ENCODE measurements at places on chromosomes 11 and 22. TPM values are rescaled to one million over a fixed set of nuclear protein-coding genes. Genes with fewer than 3 reads are reported as not detected.

DNA sequence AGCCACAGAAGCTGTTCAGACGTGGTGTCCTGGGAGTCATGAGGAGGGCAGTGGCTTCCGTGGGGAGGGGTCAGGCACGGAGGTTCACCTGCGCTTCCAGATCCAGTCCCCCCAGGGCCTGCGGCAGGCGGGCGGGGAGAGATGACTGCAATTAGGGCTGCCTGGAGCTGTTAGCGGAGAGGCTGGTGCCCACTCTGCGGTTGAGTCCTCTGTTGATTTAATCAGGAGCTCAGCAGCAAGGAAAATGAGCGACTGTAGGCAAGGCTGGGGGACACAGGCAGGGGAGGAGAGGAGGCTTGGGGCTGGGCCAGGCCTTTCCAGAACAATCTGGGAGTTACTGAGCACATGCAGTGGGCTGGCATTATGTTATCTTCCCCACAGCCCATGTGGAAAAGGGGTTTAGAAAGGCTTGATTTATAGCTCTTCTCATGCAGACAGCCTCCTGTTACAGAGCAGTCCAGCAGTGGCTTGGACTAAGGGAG lies 13.1 kb downstream of the PLCB3 start:
- H3K27ac ChIP-seq, result no peak overlapping the region
- H3K4me1 ChIP-seq, result peaks cover 21% of the 10 kb centered on the region
- peaks cover 57% of the 10 kb centered on the region for H3K36me3 ChIP-seq
- H3K4me3 ChIP-seq, result no peak overlapping the region

DNA sequence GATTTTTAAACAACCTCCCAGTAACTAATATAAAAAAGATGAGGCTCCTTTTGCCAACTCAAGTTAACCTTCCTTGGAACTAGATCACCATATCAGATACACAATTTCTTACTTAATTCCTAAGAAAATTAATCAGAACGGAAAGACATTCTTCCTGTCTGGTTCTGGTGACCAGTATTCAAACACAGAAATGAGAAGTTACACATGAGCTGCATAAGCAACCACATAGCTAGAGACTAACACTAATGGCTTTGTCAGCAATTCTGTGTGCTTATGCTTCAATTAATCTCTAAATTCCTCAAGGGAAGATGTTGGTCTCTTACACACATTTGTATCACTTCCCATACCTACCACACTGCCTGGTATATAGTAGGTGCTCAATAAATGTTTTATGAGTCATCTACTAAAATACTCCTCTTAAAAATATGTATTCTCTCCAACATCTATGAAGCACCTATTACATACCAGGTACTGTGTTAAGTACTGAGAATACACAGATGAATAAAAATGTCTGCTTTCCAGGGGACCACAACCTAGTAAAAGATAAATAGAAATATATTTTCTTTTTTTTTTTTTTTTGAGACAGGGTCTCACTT lies 54.5 kb downstream of the GAB2 start:
- DNase-seq, result no peak
- no peak overlapping the region for H3K4me3 ChIP-seq
- H3K27ac ChIP-seq, result no peak overlapping the region
- H3K27me3 ChIP-seq, result no peaks in the 10 kb centered on the region
- peaks cover 9% of the 10 kb centered on the region for H3K4me1 ChIP-seq
- no peaks in the 10 kb centered on the region for H3K36me3 ChIP-seq

DNA sequence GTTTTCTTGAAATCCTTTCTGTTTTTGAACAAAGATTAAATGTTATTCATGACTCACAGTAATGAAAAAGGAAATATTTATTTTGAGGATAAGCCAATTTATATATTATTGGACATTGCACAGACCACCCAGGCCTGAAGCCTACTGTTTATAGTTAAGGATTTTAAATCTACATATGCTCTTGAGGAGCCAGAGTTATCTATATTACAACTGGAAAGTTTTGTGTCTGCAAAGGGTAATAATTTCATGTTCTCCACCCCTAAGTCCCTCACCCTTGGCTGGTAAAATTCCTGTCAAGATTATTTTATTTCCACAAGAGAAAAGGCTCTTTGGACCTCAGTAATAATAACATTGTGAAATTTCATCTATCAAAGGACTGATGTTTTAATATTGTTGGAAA lies 228.2 kb downstream of the TMEM135 start:
- H3K27me3 ChIP-seq, result no peaks in the 10 kb centered on the region
- no peak for DNase-seq
- no peak overlapping the region for H3K4me3 ChIP-seq

DNA sequence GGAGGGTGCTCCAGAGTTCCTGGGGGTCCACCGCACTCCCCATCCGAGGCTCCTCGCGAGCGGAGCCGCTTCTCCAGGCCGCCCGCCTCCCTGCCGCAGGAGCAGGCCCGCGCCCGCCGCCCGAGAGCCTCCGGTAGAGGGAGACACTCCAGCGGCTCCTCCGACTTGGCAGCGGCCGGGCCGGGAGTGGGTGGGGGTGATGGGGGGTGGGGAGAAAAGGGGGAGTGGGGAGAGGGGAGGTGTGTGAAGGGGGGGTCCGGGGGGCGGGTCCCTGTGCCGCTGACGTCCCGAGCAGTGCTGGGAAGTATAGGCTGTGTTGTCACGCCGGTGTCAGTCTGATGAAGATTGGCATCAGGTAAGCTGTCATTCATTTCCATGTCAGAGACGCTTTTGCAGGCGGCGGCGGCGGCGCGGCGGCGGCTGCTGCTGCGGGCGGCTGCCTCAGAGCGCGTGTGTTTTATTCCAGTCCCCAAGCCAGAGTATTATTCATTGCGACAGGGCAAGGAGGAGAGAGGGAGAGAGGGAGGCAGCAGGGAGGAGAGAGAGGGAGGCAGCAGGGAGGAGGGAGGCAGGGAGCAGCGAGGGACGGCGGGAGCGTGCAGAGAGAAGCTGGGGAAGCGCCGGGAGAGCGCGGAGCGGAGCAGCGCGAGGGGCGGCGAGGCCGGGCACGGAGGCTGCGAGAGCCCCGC lies at the start of gene PKNOX2:
Gene PKNOX2 (plus strand): TSS at position 330 of the 689 bp plus-strand sequence. CDS start 186,555 bp downstream, outside the sequence.
- no peaks in the 10 kb centered on the region for H3K36me3 ChIP-seq
- H3K4me1 ChIP-seq, result peaks cover 54% of the 10 kb centered on the region
- H3K27me3 ChIP-seq, result no peaks in the 10 kb centered on the region

DNA sequence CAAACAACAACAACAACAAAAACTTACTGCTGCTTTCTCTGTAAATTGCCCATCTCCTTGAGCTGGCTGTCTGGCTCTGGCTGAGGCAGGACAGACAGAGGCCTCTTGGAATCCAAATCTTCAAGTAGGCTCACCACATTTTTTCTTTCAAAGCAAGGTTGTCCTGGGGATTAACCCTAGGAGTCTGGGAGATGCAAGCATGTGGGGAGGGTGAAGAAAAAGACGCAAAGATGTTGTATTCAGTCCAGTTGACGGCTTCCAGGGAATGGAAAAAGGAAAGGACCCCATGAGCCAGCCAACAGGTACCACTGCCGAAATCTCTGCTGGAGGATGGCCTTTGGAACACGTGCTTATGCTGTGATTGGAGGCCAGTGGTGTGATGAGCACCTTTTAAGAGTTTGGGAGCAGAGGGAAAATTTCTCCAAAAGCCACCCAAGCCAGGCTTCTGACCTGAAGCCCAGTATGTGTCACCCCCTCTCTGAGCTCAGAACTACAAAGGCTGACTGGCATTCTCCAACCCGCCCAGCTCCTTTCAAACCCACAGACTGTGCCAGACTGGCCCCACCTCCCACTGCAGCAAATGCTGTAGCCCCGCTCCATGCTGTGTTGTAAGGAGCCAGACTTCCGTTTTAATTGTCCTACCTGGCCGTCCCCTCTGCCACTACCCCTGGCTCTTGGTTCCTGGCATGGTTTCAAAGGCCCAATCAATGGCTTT lies 10.8 kb downstream of the BLID start:
- no peaks in the 10 kb centered on the region for H3K27me3 ChIP-seq
- H3K36me3 ChIP-seq, result no peaks in the 10 kb centered on the region
- no peak for DNase-seq
- H3K4me3 ChIP-seq, result no peak overlapping the region

- H3K36me3 ChIP-seq, result no peaks in the 10 kb centered on the region
- no peaks in the 10 kb centered on the region for H3K27me3 ChIP-seq
- no peak overlapping the region for H3K4me3 ChIP-seq
These were observed 1862.9 kb upstream of the RAG2 start for GRCh38 chr11:38460896-38461295.

DNA sequence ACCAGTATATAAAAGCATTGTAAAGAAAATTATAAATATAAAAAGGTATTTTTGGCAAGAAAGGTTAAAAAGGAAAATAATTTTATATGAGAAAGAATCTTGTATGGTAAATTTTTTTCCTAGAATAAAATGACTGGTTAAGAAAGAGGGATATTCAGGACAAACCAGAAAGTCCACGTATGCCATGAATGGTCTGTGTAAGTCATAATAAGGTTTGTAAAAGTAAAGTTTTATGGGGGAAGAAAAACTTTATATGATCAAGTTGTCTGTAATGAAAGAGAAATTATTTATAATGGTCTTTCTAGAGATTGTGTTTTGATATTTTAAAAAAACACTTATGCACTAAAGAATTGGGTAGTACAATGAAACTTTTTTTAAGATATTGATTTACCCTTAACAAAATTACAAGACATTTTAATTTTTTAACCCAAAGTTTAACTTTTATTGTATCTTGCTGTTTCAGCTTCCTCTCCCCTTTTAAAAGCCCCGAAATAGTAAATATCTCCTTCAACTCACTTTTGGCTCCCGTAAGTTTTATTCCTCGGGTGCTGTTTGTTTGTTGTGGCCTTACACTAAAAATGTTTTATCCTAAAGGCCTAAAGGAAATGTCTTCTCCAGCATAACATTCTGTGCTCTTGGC lies 47.7 kb downstream of the AMOTL1 start:
- no peak overlapping the region for H3K27ac ChIP-seq
- no peaks in the 10 kb centered on the region for H3K27me3 ChIP-seq
- H3K4me3 ChIP-seq, result no peak overlapping the region
- H3K36me3 ChIP-seq, result peaks cover 5% of the 10 kb centered on the region
- peaks cover 22% of the 10 kb centered on the region for H3K4me1 ChIP-seq
- DNase-seq, result no peak

GRCh38 chr11:120173807-120174206 lies 35.9 kb upstream of the TRIM29 start:
- H3K36me3 ChIP-seq, result no peaks in the 10 kb centered on the region
- H3K27me3 ChIP-seq, result no peaks in the 10 kb centered on the region

DNA sequence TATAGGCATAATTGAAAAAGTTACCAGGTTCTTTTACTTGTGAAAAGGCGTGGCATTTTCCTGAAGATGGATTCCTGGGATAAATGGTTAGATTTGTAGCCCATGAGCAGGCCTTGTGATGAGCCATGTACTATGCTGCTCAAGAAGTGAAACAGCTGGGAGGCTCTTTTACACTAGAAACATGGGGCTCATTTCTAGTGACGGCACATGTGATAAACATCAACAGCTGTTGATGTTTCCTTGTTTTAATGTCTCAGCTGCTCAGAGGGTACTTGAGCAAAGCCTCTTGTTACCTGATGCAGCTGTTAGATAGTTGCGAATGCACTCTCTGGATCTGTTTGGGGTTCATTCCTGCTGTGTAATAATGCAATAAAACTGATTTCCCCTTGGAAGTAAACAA lies 396.8 kb downstream of the GUCY1A2 start:
- no peaks in the 10 kb centered on the region for H3K36me3 ChIP-seq
- no peak for DNase-seq
- no peaks in the 10 kb centered on the region for H3K27me3 ChIP-seq
- no peak overlapping the region for H3K27ac ChIP-seq

GRCh38 chr11:91115116-91115515 lies 892.3 kb upstream of the CHORDC1 start:
- H3K4me1 ChIP-seq, result no peaks in the 10 kb centered on the region
- no peaks in the 10 kb centered on the region for H3K27me3 ChIP-seq
- H3K27ac ChIP-seq, result no peak overlapping the region

GRCh38 chr11:115193914-115194801 lies 310.1 kb downstream of the CADM1 start:
- no peak overlapping the region for H3K4me3 ChIP-seq
- H3K4me1 ChIP-seq, result no peaks in the 10 kb centered on the region
- no peak for DNase-seq
- no peaks in the 10 kb centered on the region for H3K36me3 ChIP-seq
- H3K27ac ChIP-seq, result no peak overlapping the region

- no peak overlapping the region for H3K27ac ChIP-seq
- H3K27me3 ChIP-seq, result no peaks in the 10 kb centered on the region
- peaks cover 11% of the 10 kb centered on the region for H3K4me1 ChIP-seq
- no peak for DNase-seq
- no peak overlapping the region for H3K4me3 ChIP-seq
These were observed 466.2 kb downstream of the SOX6 start for GRCh38 chr11:15890031-15890713.

- no peaks in the 10 kb centered on the region for H3K36me3 ChIP-seq
- peak overlapping the region; percentile 75 for H3K27ac ChIP-seq
- peaks cover 16% of the 10 kb centered on the region for H3K4me1 ChIP-seq
These were observed 761 bp downstream of the ZDHHC13 start for GRCh38 chr11:19117760-19118097.

GRCh38 chr11:58928107-58928499 lies 11.2 kb upstream of the GLYATL1 start:
- no peaks in the 10 kb centered on the region for H3K4me1 ChIP-seq
- DNase-seq, result no peak
- no peaks in the 10 kb centered on the region for H3K36me3 ChIP-seq

DNA sequence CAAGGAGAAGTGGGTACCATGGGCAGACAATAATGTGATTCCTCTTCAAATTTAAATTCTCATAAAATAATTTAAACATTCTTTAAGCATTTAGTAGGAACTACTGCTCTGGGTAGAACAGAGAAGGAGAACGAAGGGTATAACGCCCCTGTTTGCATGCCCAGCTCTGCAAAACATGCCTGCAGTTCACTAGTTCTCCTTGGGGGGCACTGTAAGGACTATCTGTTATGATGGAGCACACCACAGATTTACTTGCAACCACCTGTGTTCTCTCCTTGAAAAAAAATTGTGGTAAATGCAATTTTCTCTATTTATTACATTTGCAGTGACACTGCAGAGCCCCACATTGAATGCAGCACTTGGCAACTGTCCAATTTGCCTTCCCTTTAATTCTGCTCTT lies 100.3 kb downstream of the GUCY1A2 start:
- no peaks in the 10 kb centered on the region for H3K4me1 ChIP-seq
- H3K4me3 ChIP-seq, result no peak overlapping the region
- no peaks in the 10 kb centered on the region for H3K27me3 ChIP-seq

GRCh38 chr11:115298300-115299012 lies 205.8 kb downstream of the CADM1 start:
- H3K4me3 ChIP-seq, result no peak overlapping the region
- no peaks in the 10 kb centered on the region for H3K27me3 ChIP-seq
- no peaks in the 10 kb centered on the region for H3K4me1 ChIP-seq
- no peak for DNase-seq

The OR51B6 gene
- not detected for total RNA-seq

The IGLL1 gene
- not detected for total RNA-seq

The TOP3B gene
- total RNA-seq, result 42.7 TPM

The NAV2 gene
- 25.3 TPM for total RNA-seq

The OR6T1 gene
- not detected for total RNA-seq
